Femur (tissue), 1 donor: ENCODE measurements at places on chromosomes 5 and 9.

DNA sequence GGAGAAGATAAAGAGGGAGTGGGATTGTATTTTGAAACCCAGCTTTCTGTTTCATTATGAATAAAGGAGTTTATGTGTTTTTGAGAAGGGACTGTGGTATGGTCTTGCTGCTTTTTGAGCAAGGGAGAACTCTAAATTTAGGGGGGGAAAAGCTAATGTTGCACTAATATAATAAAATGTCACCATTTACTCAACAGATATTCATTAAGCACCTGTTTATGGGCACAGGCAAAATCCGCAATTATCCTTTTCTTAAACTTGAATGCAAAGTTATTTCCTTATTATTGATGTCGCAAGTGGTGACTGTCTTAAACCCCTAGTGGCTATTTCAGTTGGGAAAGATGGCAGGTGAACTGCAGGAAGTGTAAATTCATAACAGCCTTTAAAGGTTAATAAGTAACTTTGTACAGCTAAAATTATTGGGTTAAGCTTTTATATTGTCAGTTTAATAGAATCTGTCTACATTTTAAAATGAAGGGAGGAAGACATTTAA is 1.5 kb downstream of the CDC42SE2 start:
- no peak for DNase-seq

GRCh38 chr5:82707741-82708140 is 369.5 kb downstream of the TMEM167A start:
- DNase-seq: no peak

GRCh38 chr5:82405618-82406204 is 127.6 kb upstream of the RPS23 start:
- DNase-seq: no peak

DNA sequence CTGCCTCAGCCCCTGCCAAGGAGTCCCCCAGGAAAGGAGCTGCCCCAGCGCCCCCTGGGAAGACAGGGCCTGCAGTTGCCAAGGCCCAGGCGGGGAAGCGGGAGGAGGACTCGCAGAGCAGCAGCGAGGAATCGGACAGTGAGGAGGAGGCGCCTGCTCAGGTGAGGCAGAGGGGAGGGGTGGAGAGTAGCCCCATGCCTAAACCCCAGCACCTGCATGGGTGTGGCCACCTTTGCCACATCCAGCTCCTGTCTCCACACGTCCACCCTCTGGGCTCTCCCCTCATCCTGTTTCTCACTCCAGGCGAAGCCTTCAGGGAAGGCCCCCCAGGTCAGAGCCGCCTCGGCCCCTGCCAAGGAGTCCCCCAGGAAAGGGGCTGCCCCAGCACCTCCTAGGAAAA is 17.2 kb downstream of the TCOF1 start:
- no peak for DNase-seq

DNA sequence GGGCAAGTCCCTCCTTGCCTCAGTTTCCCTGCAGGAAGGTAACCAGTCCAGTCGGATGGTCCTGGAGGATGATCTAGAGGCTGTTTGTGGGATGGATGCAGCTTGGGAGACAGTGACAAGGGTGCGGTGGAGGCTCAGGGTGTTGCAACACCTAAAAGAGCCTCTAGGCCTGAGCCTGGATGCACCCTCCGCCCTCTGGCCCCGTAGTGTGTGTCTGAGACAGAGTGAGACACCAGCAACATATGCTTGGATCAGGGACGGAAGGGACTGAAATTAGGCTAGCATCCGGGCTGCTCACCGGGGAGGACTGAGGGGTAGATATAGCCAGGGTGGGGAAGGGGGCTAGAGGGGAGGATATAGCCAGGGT is 1.1 kb downstream of the CRAT start:
- no peak for DNase-seq

- DNase-seq: peak; percentile 78
Measured at GRCh38 chr9:74887041-74887980, at the start of gene TRPM6. TRPM6 (minus strand) TSS chr9:74887921; CDS start chr9:74887856, 65 bp downstream.

DNA sequence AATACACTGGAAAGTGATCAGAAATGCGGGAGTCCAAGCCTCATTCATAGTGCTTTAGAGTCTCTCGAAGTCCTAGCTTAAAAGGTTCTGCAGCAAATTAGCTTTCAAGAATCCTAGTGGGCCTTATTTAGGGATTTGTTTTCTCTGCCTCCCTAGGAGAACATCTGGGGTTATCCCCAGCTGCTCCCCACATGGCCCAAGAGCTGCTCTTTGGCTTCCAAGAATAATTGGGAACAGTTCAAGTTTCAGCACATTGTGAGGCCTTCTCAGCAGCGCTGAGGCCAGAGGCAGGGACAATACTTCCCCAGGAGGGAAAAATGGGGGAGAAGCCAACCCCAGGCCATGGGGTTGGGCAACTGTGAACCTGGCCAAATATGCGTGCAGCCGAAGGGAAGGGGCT is 108.7 kb downstream of the LIFR start:
- DNase-seq: peak; percentile 75

- no peak for DNase-seq
Measured at GRCh38 chr5:58259685-58260152, 200.2 kb downstream of the PLK2 start.

DNA sequence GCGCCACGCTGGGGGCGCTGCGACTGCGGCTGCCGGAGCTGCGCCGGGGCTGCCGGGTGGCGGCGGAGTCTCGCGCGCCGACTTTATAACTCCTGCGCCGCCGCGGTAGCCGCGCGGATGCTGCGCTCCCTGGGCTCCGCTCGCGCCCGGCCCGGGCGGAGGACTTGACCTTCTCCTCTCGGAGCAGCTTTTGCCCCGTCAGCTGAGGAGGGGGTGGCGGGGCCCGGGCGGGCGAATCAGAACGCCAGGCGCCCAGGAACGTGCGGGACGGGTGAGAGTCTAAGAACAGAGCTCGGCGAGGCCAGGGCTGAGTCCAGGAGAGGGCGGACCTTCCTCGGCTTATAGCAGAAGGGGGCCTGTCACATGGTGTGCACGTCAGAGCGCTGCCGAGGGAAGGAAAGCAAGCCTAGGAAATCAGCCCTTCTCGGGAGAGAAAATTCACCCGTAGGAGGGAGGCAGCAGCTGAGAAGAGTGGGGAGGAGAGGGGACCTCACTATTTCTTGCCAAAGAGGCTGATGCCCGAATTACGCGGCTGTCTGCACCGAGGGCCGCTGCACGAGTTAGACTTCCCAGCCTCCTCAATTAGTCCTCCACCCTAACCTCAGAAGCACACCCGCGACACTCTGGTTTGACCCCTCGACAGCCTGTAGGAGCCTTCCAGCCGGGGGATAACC is at the start of gene FOXD1:
Gene FOXD1, minus strand, starts transcription at position 315 of the 674 bp plus-strand sequence. CDS start 415 bp downstream, outside the sequence.
- peak; percentile 90 for DNase-seq

DNA sequence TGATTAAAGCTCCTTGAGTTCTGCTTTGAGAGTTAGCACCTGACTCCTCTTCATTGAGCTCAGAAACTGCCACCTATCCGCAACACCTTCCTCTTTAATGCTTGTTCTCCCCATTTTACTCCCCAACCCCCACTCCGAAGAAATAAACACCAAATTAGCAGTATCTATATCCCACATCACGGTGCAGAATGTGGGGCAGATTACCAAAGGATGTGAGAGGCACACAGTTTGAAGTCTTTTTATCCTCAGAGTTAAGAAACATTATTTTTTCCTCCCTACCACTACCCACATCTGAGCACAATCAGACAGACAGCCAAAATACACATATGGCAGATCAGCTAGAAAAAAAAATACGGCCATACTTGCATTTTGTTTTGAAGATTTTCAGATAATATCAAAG is 26.1 kb upstream of the IL7R start:
- no peak for DNase-seq

GRCh38 chr5:114957384-114957783 is 212.3 kb downstream of the TRIM36 start:
- DNase-seq: no peak

GRCh38 chr9:128555180-128555721 is 2.9 kb downstream of the SPTAN1 start:
- no peak for DNase-seq

DNA sequence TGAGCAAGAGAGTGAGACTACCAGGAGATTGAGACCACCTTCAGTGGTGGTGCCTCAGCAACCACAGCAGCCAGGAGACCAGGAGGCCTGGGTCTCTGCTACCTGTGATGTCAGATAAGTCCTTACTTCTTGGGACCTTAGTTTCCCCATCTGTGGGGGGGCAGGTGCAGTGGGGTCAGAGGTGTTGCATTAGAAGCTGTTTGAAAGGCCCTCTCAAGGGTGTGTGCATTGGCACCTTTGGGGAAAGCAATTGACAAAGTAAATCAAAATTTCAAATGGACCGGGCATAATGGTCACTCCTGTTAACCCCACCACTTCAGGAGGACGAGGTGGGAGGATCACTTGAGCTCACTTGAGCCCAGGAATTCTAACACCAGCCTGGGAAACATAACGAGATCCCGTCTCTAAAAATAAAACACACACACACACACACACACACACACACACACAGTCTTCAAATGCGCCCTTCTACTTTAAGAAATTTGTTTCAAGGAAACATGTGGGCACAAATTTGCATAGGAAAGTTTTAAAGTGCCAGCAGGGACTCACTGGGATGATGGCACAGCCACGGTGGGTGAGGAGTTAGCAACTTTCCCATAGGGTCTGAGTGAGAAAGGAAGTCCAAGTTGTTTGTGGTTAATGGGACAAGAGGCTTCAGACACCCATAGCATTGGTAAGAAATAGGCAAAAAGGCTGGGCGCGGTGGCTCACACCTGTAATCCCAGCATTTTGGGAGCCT is 1.3 kb upstream of the AK1 start:
- DNase-seq: no peak

DNA sequence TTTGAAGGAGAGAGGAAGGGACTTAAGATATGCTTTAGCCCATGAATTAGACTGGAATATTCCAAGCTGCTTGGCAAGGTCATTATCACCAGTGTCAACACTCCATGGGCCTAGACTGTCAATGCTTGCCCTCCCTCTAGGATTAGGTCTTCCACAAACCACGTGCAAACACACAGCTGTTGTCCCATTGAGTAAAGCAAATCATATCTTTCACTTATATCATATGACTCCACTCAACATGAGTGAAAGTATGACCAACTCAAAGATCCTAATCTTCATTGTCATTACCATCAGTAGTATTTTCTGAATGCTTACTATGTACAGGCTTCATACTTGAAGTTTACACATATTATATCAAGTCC is 57.0 kb upstream of the GRAMD2B start:
- no peak for DNase-seq

GRCh38 chr9:98263080-98263479 is 7.6 kb upstream of the TBC1D2 start:
- no peak for DNase-seq

GRCh38 chr9:26856413-26857032 is 36.1 kb downstream of the CAAP1 start:
- DNase-seq: no peak

DNA sequence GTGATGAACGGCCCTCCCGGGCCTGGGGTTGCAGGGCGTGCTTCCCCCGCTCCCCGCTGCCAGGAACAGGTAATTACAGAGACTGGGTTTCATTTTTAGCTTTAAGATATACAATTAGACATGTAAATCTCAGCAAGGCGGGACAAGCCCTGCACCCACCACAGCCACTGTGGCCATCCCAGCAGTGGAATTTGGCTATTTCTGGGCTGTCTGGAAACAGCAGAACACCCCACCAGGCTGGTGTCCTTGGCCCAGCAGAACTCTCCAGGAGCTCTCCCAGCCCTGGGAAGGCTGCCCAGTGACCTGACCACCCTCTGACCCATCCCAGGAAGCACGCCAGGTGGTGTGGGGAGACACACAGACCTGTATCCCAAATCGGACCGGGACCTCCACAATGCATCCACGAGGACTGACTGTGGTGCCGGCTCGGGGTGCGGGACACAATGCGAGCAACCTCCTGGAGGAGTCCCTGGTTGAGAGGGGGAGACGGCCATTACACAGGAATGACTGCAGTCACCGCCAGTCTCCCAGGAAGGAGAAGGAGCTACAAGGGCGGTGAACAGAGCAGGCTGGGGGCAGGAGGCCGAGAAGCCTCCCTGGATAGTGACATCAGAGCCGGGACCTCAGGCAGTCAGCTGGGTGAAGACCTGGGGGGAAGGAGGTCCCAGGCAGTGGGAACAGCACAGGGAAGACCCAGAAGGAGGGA is 17.3 kb downstream of the EEIG1 start:
- DNase-seq: peak; percentile 79

- no peak for DNase-seq
Measured at GRCh38 chr9:87502391-87503221, 4.9 kb downstream of the DAPK1 start.

DNA sequence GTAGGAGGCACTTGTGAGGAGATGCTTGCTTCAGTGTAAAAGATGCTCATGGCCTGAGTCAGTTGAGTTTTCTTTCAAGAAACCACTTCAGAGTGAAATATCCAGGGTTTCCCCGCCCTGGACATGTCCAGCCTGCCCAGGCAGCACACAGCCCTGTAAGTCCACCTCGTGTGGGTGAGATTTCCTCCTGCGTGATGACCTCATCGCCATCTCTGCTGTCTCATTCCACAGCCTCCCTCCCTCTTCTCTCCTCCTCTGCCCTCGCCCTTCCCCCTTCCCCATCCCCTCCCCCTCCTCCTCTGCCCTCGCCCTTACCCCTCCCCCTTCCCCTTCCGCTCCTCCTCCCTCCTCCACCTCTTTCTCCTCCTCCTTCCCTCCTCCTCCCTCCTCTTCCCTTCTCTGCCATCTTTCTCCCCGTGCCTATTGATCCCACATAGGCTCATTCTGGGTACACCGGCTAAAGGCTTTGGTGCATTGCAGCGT is 34.0 kb upstream of the NCS1 start:
- DNase-seq: peak; percentile 52

DNA sequence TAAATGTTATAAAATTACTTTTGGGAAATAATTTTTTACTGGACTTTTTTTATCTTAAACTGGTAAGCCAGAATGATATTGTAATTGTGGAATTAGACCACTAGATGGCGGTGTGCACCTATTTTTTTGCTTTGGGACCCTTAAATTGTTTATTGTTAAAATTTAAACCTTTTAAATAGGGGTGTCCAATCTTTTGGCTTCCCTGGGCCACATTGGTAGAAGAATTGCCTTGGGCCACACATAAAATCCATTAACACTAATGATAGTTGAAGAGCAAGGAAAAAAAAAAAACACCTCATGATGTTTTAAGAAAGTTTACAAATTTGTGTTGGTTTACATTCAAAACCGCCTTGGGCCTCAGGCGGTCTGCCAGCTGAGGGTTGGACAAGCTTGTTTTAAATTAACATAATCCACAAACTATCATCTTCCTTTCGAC is 28.4 kb upstream of the GADD45G start:
- DNase-seq: no peak

GRCh38 chr5:38479315-38479904 is 77.0 kb downstream of the LIFR start:
- no peak for DNase-seq

DNA sequence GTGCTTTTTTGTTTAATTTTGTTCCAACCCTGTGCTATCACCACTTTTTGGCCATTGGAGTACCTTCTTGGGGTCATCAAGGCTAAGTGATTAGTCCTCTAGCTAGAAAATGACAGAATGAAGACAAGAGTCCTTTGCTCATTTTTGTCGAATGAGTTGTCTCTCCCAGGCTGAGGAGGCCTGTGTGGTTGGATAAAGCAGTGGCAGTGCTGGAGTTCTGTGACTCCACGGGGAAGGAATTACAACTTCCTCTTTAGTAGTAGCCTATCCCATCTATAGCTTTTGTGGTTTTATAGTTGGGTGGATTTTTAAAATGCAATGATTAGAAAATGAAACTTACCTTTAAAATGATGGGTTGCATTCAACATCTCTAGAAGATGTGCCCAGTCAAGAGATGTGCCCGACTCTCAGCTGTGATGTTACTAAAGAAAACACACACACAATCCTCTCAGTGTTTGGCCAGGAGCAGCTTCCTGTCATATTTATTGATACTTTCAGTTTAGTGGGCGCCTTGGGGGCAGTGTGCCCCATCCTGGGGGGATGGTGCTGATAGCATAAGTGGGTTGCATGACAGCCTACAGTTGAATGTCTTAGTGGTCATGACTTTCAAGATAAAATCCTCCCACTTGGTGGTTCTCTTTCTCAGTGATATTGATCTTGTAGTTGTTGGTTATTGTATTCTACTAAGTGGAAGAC is 11.9 kb downstream of the OTULINL start:
- no peak for DNase-seq
